Posterior vena cava (tissue), 2 donors: ENCODE measurements at places on chromosomes 6 and 20. TPM values are rescaled to one million over a fixed set of nuclear protein-coding genes. Genes with fewer than 3 reads are reported as not detected.

Gene EYA4
- total RNA-seq: 0.95 TPM

Gene FAM83D
- 72.1 TPM for total RNA-seq

Gene CCHCR1
- 13.4 TPM for total RNA-seq

Gene SLC25A27
- total RNA-seq: 14.0 TPM

Gene STMND1
- total RNA-seq: not detected

Gene RBL1
- total RNA-seq: 5.3 TPM

Gene PABPC1L
- total RNA-seq: 9.9 TPM

Gene ATXN1
- total RNA-seq: 72.2 TPM

Gene SIGLEC1
- total RNA-seq: 41.1 TPM

Gene RFX6
- not detected for total RNA-seq
